ENCODE measurements at places on chromosomes 1 and 21.

- no peak for DNase-seq
Measured at GRCh38 chr1:93346421-93346993, 800 bp downstream of the DR1 start.

DNA sequence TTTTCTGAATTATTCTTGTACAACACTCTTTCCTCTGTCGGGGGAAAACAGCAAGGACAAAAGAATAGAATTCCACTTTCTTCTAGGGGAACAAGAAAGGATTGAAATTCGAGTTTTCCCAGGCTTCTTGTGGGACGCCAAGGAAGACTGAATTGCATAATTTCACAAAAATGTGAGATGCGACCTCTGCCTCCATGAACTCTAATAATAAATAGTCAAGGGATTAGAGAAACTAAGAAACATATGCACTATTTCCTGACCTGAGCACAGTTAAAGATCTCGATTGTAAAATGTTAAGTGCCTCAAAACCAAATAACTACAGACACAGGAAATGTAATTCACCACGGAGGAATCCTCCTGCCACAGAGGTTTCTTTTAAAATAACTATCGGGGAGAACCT is 117.3 kb upstream of the MARK1 start:
- no peak for DNase-seq

GRCh38 chr1:197915862-197916499 is 1.2 kb upstream of the LHX9 start:
- DNase-seq = no peak

GRCh38 chr1:9196129-9197040 is 38.2 kb upstream of the H6PD start:
- peak; percentile 39 for DNase-seq

GRCh38 chr1:224219612-224220059 is 36.6 kb downstream of the DEGS1 start:
- no peak for DNase-seq

GRCh38 chr1:45334308-45335245 is 5.4 kb upstream of the TOE1 start:
- no peak for DNase-seq

- DNase-seq = no peak
Measured at GRCh38 chr1:204261746-204262505, 48.1 kb upstream of the GOLT1A start.

- no peak for DNase-seq
Measured at GRCh38 chr1:169346036-169346589, 21.5 kb downstream of the NME7 start.

DNA sequence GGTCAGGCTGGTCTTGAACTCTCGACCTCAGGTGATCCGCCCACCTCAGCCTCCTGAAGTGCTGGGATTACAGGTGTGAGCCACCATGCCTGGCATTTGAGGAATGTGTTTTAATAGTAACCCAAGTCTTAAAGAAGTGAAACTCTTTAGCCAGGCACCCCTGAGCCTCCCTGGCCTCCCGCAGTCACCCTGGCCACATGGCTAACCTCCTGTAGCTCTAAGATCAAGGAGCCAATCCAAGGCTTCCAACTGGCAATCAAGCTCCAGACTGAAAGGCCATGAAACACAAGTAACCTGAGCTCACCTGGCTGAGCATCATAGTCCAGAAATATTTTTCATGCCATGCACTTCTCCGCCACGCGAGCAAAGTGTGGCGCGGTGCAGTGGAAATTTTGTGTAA is 84.3 kb downstream of the LTN1 start:
- no peak for DNase-seq

GRCh38 chr1:233424779-233425178 is 97.3 kb downstream of the MAP3K21 start:
- DNase-seq = no peak

DNA sequence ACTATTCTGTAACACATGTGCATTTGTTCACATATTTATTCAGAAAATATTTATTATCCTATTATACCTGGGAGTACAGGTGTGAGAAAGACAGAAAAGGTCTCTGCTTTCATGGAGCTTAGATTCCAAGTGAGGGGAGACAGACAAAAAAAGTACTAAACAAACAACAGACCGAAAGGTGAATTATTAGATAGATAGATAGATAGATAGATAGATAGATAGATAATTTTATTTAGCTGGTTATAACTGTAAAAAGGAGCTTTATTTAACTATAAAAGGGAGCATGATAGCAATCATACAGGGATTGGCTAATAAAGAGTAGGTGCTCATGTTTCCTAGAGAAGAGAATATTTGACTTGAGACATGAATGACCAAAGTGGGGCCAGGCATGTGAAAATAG is 119.4 kb downstream of the TNFSF18 start:
- DNase-seq = no peak

GRCh38 chr1:183884526-183884925 is 79.6 kb downstream of the RGL1 start:
- no peak for DNase-seq

DNA sequence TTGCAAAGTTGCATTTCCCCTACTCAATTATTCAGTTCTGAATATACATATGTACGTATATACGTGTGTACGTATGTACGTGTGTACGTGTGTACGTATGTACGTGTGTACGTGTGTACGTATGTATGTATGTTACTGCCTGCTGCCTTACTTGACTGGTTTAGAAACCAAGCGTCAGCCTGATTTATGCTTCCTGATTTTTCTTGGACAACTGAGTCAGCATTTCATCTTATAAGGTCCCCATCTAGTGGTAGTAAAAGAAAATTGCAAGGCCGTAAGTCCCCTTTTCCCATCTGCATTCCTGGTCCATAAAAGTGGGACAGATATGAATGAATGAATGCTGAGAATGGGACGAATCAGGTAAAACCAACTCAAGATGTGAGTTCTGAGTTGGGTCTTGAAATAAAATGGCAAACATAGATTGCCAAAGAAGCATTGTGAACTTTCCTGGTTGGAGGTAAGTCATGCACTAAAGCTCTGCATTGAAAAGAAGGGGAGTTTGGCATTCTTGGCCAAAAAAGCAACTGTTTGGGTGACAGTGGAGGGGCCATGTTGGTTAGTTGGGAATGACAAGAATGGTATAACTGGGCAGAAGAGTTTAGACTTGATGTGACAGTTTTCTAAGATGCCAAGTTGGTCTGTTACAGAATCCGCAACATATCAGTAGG is 76.4 kb upstream of the DNAH14 start:
- DNase-seq = no peak

GRCh38 chr1:178645157-178645807 is 79.8 kb upstream of the RALGPS2 start:
- DNase-seq = no peak

DNA sequence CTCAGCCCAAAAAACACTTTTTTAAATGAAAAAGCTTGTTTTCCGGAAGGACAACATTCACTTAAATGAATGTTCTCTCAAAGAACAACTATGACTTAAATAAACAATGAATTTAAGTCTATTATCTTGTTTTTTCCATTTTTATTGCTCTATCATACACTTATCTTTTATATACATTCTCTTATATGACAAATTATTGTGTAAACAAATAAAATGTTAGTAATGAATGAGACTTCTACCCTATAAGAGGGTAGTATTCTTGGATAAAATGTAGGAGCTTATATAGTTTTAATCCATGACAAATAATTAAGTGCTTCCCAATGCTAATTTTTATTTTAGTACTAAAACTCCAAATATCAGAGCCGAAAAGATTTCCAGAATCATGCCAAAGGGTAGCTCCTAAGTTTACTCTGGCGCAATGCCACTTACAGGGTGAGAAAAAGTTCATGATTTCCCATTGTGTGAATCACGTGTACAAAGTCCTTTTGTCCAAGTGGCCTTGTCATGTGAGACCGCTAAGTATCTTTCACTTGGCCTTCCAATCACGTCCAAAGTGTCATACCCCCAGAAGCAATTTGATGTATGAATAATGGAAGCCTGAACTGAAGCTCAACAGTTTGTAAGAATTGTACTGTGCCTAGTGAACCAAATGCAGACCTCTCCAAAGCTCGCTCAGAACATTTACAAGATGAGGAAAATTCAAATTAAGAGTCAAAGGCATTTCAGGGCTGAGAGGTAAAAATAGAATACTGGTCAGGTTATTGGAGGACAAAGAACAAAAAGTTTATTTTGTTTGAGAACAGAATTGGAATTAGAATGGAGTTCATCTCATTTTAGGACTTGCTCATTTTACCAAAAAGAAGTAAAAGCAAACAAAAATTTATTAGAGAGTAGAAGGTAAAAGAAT is 56.6 kb upstream of the C1orf21 start:
- DNase-seq = no peak

- no peak for DNase-seq
Measured at GRCh38 chr1:181383695-181384094, 99.6 kb upstream of the CACNA1E start.

GRCh38 chr1:89724369-89725010 is 91.6 kb downstream of the LRRC8C start:
- DNase-seq = no peak

GRCh38 chr21:37704751-37705150 is 211.5 kb downstream of the KCNJ6 start:
- DNase-seq = no peak

- no peak for DNase-seq
Measured at GRCh38 chr1:8674912-8675311, 142.5 kb downstream of the RERE start.

- DNase-seq = no peak
Measured at GRCh38 chr1:153733970-153734369, 6.1 kb downstream of the INTS3 start.

DNA sequence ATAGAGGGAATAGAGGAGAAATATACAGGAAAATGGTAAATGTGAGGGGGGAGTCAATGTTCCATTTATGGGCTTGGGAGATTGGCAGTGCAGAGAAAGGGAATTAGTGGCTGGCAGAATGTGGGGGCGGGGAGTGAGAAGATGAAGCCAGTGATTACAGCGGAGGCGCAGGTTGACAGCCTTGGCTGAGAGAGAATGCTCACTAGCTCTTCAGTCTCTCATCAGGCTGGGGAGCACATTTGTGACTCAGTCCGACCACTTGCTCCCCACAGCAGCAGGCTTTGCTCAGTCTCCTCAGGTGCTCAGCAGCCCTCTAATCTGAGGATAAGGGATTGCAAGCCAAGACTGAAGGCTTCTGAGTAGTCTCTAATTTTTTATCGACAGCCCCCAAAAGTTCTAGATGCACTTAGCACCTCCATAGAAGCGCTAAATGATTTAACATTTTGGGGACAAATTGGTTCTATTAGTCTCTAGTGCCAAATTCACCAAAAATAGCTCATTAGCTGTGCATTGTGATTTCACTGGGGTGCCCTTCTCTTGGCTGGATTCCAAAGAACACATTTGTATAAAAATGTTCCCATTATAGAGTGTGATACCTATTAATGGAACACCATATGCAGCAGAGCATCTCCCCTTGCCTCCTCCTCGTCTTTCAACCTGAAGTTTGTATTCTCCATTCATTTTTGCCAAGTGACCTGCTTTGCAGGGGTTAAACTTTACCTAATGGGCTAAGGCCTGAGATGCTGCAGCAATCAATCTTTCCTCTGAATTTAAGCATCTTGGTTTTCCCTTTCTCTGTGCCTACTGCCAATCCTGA is 191.8 kb downstream of the ZNF326 start:
- no peak for DNase-seq

DNA sequence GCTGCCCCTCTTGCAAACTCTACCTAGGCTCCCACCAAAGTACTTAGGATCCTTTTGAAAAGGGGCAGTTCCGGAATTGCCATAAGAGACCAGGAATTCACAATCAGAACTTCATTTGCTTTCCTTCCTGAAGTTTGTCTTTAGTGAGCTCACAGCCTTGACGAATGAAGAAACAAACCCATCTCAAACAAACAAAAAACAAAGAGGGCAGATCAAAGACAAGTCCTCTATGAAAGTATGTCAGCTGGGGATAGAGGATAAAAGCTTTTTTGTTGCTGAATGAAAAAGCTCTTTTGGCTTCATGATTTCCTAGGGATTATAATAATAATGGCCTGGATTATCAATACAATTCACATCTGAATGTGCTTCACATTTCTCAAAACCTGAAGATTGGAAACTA is 357.9 kb upstream of the DUSP10 start:
- DNase-seq = no peak

- no peak for DNase-seq
Measured at GRCh38 chr21:39094847-39095579, 88.2 kb downstream of the PSMG1 start.

DNA sequence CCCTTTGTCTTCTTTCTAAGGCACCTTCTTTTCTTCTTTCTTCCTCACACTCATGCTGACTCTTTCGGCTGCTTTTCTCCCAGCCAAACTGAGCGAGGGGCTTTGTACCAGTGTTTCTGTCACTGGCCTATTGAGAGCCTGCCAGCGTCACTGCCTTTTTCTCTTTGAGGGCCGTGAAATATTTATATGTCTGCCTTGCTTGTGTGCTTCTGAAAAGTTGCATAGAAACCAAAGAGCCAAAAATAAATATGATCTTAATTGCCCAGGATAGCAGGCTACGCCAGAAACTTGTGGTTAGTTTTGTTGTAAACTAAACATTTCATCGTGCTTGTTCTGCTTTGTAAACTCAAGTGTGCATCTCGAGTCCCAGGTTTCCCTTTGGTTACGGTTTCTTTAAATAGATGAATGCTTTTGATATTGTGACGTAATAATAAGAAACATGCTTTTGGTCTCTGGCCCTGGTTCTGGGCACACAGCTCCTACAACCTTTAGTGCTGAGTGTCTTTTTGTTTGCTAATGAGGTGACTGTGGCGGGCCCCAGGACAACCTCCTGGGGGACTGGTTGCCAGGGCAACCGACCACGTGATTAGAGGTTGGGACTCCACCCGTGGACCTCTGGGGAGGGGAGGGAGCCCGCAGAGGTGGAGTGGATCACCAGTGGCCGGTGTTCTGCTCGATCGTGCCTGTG is 10.8 kb downstream of the SLC37A1 start:
- DNase-seq = no peak

Data from hypothalamus (tissue), 51 donors.